ENCODE measurements at places on chromosomes 5 and 9. TPM values are rescaled to one million over a fixed set of nuclear protein-coding genes. Genes with fewer than 3 reads are reported as not detected.

The RIOK2 gene
- 32.5 TPM for total RNA-seq

The C6 gene
- 0.13 TPM for total RNA-seq

The NXNL2 gene
- total RNA-seq: 1.4 TPM

The ZNF462 gene
- total RNA-seq: 34.8 TPM

The PCDHGA3 gene
- total RNA-seq: not detected

The BTNL8 gene
- not detected for total RNA-seq
